NCI-H2029 treated with DMSO at 0.1 percent for 48 hours (cell line): ENCODE measurements at places on chromosomes 12 and 14.
A peak's percentile ranks its signal among the peaks of the same experiment; 100 is the strongest.

- DNase-seq: no peak
Measured at GRCh38 chr12:39237004-39237403, 205.9 kb downstream of the KIF21A start.

- DNase-seq: no peak
Measured at GRCh38 chr12:120902846-120903411, 1.2 kb downstream of the SPPL3 start.

- DNase-seq: no peak
Measured at GRCh38 chr14:58276208-58276607, 22.1 kb upstream of the ARID4A start.

GRCh38 chr14:56219666-56220413 is 101.6 kb downstream of the PELI2 start:
- DNase-seq: no peak

DNA sequence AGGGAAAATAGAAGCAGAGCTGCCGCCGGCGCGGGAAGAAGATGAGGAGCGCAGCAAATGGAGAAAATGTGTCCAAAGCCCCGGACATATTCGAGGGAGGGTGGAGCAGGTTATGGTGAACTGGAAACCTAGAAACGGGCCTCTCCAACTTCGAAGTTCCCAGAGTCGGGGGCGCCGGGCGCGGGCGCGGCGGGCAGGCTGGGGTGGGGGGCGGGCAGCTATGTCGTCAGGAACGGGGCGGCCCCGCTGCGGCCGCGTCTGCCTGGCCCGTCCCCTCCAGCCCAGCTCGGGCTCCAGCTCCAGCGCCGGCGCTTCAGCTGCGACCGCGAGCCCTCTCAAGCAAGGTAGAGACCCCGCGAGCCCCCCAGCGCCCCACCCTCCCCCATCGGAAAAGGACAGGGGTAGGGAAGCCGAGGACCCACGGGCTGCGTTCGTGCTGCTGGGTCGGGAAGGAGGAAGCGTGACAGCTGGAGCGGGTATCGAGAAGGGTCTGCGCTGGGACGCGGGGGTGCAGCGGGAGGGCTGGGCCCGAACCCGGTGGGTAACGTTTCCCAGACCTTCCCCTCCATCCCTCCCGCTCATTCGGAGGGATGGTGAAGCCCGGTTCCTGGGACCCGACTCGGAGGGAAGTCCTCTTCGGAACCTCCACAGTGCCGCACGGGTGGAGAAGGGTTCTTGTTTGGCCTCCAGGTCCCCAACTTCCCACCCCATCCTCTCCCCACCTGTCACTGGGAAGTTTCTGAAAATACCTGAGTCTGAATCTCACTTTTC is 1.0 kb downstream of the DGKA start:
- no peak for DNase-seq

- no peak for DNase-seq
Measured at GRCh38 chr14:22875003-22875747, 3.6 kb downstream of the LRP10 start.

DNA sequence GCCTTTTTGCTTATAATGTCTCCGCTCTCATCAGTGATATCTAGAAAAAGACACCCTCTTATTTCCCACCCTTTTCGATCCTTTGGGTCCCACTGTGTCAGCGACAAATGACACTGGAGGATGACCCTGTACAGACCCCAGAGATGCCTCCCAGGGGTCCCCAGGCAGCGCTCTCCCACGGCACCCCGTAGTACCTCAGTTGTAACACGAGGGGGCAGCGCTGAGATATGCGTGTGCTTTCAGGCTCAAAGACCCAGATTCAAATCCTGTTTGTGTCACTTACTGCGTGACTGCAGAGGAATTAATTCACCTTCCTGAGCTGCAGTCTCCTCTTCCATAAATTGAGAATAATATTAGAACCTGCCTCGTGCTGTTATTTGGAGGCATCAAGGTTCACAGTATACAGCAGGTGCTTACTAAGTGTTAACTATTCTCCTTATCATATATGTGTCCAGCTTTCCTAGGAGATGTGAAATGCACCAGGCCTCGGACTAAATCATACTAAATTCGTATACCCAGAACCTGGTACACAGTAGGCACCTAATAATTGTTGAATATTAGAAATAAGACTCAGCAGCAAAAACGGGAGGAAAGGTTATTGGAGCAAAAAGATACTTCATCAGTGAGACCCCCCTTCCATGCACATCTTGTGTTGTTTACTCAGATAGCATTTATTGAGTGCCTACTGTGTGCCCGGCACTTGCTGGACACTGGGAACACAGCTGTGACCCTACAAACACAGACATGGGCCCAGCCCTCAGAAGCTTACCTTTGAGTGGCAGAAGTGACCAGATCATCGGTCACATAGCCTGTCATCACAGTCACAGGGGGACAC is 99.9 kb downstream of the PHETA1 start:
- DNase-seq: no peak

DNA sequence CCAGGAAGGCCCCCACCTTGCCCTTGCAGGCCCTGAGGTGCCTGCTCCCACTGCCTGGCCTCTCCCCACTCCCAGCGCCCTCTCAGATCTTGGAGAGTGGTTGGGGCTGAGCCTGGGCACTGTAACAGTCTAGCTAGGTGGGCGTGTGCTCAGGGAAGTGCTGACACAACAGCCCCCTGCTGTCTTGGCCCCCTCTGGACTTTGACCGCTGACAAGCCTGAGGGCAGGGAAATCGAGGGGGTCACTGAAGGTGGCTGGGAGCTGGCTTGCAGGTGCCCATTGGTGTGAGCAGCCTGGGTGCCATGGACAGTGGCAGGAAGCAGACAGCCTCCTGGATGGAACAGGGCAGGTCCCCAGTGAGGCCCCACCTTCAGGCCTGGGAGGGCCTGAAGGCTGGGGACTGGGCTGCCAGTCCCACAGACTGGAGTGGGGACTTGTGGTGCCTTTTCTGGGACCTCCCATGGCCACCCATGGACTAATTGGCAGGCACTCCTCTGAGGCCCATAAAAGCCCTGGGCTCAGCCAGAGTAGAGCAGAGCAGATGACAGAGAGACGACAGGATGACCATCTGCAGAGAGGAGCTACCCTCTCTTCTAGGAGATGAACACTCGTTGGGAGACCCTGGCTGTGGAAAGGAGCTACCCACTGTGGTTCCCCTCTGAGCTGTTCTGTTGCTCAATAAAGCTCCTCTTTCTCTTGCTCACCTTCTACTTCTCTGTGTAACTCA is 158.6 kb upstream of the SLC38A2 start:
- DNase-seq: no peak

DNA sequence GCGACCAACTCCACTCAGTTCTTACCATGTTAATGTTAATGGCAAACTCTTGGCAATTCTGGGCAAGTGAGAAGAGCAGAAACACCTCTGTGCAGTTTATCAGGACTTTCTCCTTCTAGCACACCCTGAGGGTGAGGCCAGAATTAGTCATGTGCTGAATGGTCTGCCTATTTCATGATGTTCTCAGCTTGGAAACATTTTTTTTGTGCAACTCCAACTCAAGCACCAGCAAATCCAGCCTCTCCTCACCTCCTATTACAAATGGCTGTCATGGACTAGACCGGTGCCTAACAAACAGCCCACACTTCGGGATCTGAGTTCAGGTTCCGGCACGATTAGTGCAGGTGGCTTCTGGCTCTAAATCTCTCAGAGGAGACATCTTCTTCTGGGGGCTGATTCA is 246.0 kb downstream of the ZFP36L1 start:
- DNase-seq: no peak

DNA sequence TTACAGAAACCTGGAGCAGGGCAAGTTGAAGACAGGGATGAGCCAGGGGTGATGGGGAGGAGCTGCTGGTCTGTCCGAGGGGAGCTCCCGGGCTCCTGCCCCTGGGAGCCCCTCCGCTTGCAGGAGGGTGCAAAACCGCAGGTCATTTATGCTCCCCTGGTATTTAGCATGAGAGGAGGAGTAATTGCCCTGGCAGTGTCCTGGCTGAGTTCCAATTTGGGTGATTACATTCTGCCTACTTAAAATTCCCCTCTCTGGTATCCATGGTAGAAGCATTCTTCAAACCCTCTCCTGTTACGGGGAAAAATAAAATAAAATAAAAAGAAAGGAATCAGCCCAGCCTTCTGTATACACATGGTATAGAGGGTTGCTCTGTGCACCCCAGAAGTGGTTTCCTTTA is 61.7 kb upstream of the VRK1 start:
- peak; percentile 46 for DNase-seq

- no peak for DNase-seq
Measured at GRCh38 chr12:26851031-26851809, 18.2 kb upstream of the ITPR2 start.

DNA sequence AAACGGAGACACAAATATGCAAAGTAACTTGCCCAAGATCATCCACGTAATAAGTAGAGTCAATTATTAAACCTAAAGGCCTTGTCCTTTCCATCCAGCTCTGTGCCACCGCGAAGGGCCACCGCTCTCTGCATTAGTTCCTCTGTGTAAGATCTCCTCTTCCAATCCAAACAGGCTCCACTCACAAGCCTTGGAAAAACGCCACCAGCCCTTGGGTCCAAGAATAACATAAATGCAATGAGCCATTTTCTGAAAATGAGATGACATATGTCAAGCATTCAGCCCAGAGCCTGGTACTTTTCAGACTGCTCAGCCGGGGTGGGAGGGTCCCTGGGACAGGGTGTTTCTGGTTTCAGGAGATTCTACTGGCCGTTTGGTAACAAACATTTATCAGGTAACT is 30.0 kb downstream of the DGLUCY start:
- peak; percentile 6 for DNase-seq

GRCh38 chr12:4388662-4389061 is 9.2 kb upstream of the FGF23 start:
- DNase-seq: no peak

- no peak for DNase-seq
Measured at GRCh38 chr12:27667540-27667939, 28.7 kb upstream of the REP15 start.

DNA sequence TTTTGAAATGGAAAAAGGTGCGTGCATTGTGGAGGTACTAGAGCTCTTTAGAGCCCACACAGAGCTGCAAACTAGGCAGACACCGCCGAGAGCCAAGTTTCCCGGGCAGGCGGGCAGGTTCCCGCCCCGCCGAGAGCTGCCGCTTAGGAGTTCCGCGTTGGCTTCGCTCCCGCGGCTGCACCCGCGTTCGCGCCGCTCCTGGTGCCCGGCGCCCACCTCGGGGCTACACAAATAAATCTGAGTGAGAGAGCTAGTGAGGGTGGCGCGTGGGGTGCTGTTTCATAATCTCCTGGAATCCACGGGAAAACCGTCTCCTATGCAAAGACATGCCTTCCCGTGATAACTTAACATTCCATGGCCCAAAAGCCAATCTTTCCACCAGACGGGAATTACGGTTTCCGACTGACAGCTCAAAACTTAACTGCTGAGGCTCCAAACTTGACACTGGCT is 645 bp downstream of the KITLG start:
- DNase-seq: no peak

DNA sequence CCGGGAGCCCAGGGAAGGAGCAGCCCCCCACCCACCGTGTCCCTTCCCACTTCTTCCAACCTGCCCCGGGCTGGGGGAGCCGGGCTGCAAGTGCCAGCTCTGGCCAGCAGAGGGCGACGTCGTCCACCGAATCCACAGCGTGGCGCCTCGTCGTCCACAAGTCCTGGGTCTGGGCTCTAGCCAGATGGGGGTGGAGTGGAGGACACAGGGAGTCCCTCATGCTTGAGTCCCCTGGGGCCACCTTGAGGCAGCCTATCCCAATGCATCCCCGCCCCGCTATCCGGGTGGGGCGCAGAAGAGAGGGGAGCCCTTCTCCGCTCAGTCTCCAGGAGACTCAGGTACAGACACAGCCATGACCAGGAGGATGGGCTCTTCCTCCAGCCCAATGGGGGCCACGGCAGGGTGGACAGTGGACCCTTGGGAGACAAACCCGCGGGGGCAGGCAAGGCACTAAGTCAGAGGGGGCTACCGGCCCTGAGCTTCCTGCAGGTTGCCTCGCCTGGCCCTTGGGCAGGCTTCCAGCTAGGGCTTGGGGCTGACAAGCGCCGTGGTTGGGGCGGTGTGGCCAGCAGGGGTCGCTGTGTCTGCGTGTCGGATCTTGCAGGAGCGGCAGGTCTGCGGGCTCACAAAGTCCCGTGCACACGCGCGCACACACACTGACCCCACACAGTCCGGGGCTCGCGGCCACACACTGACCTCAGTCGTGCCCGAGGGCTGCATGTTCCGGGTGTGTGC is 5.5 kb downstream of the AQP5 start:
- DNase-seq: peak; percentile 35

DNA sequence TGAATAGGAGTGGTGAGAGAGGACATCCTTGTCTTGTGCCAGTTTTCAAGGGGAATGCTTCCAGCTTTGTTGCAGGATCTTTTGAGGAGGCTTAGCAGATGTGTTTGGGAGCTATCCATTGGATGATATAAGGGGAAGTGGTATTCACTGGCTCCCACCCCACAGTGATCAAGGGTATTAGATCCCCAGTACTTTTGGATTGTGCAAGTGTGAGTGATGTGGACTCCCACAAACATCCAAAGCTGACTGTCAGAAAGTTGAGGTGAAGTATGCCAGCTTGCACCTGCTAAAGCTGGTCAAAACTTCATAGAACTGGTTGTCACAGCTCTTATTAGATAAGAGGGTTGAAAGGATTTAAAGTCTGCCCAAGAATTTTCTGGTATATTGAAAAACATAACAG is 110.1 kb upstream of the BTG1 start:
- no peak for DNase-seq

- no peak for DNase-seq
Measured at GRCh38 chr14:50605766-50606165, 45.8 kb downstream of the ATL1 start.

DNA sequence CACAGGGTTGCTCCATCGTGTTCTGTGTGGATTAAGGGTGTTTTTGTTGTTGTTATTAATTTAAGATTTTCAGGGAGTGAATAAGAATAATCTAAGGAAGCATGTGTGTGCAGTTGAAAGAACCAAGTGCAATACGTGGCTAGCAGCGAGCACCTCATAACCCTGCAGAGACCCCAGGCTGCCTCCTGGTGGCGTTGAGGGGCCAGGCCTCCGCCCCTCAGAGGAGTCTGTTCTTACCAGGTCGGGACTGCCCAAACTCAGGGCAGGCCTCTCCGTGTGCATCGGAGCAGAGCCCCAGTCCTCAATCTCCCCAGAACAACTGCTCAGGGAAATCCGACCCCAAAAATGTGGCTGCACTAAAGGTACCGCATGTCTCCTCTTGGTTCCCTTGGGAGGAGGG is 36.8 kb downstream of the IL31 start:
- DNase-seq: no peak

DNA sequence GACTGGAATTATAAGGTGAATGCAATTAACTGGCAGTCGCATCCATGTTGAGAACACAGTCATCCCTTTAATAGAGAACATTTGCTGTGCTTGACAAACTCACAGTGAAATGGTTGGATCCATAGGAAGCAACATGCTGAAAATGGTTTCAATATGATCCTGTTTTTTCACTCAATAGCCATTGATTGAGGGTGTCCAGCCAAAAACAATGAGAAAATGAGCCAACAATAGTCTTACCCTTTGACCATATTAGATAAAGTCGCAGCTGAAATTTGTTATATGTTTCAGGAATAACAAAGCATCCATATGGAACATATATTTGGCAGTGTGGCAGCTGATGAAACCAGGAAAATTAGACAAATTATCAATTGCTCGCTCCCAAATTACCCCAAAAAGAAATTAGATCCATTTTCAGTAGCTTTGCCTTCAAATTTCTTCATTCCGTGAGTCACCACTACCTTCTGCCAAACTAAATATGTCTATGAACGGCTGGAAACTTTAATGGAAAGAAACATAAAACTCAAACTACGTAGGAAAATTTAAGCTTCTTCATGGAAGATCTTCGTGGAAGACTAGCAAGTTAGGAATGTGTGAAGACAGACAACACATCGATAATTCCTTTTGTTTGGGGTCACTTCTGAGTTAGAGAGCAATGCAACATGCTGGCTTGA is 17.4 kb downstream of the IGF1 start:
- DNase-seq: no peak

GRCh38 chr12:82174383-82174782 is 183.8 kb downstream of the CCDC59 start:
- no peak for DNase-seq

GRCh38 chr14:99199846-99200653 is 71.9 kb downstream of the BCL11B start:
- DNase-seq: no peak
